ENCODE measurements at places on chromosomes 3 and 15. TPM values are rescaled to one million over a fixed set of nuclear protein-coding genes. Genes with fewer than 3 reads are reported as not detected.

DNA sequence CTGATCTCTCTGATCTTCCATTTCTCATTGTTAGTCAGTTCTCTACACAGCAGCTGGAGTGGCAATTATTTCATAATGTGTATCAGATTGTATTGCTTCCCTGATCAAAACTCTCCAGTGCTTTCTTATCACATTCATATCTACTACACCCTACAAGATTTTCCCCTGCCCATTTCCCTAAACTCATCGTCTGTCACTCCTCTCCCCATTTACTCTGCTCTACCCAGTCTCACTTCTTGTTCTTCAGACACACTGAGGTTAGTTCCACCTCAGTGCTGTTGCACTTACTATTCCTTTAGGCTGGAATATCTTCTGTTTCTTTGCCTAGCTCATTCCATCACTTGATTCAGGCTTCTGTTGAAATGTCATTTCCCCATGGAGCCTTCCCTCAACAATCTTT, 197.1 kb downstream of the SATB1 start:
- no peaks in the 10 kb centered on the region for H3K4me1 ChIP-seq
- no peaks in the 10 kb centered on the region for H3K27me3 ChIP-seq
- no peaks in the 10 kb centered on the region for H3K36me3 ChIP-seq
- no peak overlapping the region for H3K27ac ChIP-seq
- no peak for DNase-seq

Gene HRG
- total RNA-seq: not detected

- H3K4me1 ChIP-seq: no peaks in the 10 kb centered on the region
- no peak for DNase-seq
- no peaks in the 10 kb centered on the region for H3K27me3 ChIP-seq
- H3K4me3 ChIP-seq: no peak overlapping the region
- H3K36me3 ChIP-seq: no peaks in the 10 kb centered on the region
These were observed 224.2 kb upstream of the CFAP20DC start for GRCh38 chr3:59273976-59274375.

DNA sequence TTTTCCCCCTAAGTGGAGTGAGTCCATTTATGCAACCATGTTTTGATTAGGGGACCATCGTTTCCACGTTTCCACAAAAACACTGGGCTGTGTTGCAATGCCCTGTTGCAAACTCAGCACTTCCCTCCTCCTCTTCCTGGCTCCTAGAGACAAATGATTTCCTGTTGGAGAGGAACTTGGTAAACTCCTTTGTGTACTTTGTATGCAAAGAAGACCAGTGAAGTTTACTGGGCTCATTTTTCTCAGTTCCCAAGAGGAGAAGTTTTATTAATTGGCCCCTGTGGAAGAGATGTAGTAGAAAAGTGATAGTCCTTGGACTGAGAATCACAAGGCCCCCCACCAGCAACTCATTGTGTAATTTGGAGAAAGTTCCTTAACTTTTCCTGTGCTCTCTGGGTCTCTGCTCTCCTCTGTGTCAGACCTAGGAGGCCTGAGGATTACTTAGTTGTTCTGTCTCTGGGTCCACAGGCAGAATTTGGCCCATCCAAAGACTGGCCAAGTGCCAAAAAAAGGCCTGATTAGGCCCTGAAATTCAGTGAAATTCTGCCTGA, 95.0 kb downstream of the ATG7 start:
- no peak overlapping the region for H3K27ac ChIP-seq
- no peak overlapping the region for H3K4me3 ChIP-seq
- H3K27me3 ChIP-seq: no peaks in the 10 kb centered on the region
- peaks cover 14% of the 10 kb centered on the region for H3K36me3 ChIP-seq

Gene GRM2
- 5.1 TPM for total RNA-seq

Gene ASB14
- total RNA-seq: not detected

DNA sequence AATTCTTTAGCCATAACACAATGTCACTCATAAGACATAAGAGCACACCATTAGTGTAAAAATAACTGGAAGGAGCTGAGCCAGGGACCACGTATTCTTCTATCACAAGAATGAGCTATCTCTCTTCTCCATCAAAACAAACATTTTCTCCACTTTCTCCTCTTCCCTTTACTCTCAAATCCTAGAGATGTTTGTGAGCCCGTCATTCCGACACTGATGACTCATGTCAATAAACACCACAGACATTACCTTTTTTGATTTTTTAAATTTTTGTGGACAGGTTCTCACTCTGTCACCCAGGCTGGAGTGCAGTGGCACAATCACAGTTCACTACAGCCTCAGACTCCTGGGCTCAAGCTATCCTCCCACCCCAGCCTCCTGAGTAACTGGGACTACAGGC, 86.6 kb downstream of the MEX3B start:
- H3K4me3 ChIP-seq: no peak overlapping the region
- no peaks in the 10 kb centered on the region for H3K4me1 ChIP-seq
- H3K36me3 ChIP-seq: no peaks in the 10 kb centered on the region
- no peak overlapping the region for H3K27ac ChIP-seq

GRCh38 chr3:18745472-18745871, 320.3 kb upstream of the SATB1 start:
- no peaks in the 10 kb centered on the region for H3K27me3 ChIP-seq
- H3K27ac ChIP-seq: peak overlapping the region; percentile 48
- H3K4me3 ChIP-seq: no peak overlapping the region
- H3K36me3 ChIP-seq: no peaks in the 10 kb centered on the region
- H3K4me1 ChIP-seq: peaks cover 56% of the 10 kb centered on the region

DNA sequence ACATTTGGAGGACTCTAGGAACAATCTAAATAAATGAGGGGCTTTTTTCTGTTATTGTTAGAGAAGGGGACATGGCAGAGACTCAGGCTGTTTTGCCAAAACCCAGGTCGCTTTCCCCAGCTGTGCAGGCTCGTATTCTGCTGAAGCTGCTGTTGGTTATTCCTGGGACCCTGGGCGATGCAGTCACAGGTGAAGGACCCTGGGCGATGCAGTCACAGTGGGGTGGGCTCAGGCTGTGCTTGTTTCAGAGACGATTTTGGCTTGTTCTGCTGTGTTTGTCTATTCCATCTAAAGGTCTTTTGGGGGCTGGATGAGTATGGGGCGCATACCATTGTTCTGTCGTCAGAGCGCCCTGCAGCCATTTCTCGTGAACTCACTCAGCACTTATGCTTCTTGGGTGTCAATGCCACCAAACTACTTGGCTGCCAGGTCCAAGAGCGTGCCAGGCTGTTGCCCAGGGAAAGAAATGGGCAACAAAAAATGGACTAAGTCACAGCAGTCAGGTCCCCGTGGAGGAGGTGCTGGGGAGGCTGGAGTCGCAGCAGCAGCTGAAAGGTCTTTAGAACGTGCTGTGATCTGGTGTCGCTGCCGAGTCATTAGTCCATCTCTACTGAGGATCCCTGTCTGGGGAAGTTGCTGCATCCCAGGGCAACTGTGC, 151.4 kb downstream of the CHDH start:
- H3K36me3 ChIP-seq: no peaks in the 10 kb centered on the region
- DNase-seq: no peak
- no peak overlapping the region for H3K27ac ChIP-seq

DNA sequence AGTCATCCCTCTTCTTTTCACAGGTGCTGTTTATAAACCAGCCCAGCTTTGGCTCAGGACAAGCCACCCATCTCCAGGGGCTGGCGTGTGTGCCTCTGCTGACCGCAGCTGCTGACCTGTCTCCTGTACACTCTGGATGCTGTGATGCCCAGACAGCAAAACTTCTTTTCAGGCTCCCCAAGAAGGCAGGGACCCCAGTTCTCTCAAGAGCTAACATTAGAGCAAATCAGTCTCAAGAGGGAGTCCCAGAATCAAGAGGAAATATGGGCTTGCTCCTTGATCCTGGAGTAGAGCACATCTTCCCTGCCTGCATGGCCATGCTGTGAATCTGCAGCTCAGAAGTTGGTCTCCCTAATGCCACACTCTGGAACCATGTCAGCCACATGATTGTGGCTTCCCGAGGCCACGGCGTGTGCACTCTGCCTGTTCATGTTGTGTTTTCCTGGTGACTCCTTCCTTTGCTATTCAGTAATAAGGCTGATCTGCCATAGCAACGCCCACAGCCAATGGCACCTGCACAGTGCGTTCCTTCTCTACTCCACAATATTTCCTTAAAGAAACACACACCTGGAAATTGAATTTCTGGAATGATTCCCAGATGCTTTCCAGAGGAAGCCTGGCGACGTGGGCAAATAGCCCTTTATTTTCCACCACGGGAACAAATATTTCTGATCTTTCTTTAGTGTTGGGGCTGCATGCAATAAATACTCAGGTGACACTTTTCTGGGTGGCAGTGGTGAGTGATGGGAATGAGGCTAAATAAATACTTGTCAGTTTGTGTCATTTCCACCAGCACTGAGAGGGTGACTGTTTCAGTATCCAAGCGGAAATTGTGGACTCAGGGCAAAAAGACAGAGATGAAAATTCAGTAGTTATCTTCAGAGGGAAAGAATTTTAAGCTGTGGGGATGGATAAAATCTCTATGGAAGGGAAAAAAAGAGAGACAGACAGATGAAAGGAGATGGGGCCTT, 21.9 kb upstream of the THSD4 start:
- no peak for DNase-seq
- H3K4me1 ChIP-seq: no peaks in the 10 kb centered on the region
- no peak overlapping the region for H3K4me3 ChIP-seq
- H3K36me3 ChIP-seq: no peaks in the 10 kb centered on the region

Gene FAM107A
- not detected for total RNA-seq

- H3K4me1 ChIP-seq: peaks cover 8% of the 10 kb centered on the region
- peak overlapping the region; percentile 80 for H3K4me3 ChIP-seq
- no peak for DNase-seq
- H3K36me3 ChIP-seq: peaks cover 7% of the 10 kb centered on the region
- H3K27me3 ChIP-seq: no peaks in the 10 kb centered on the region
- H3K27ac ChIP-seq: peak overlapping the region; percentile 79
These were observed 524 bp upstream of the TOPBP1 start for GRCh38 chr3:133662278-133662651.

Gene CCDC54
- not detected for total RNA-seq

- no peak for DNase-seq
- H3K27ac ChIP-seq: no peak overlapping the region
These were observed 23.7 kb downstream of the CYP19A1 start for GRCh38 chr15:51314391-51315337.

GRCh38 chr3:149339931-149340309, 6.5 kb upstream of the TM4SF18 start:
- H3K4me3 ChIP-seq: no peak overlapping the region
- H3K4me1 ChIP-seq: no peaks in the 10 kb centered on the region
- H3K27ac ChIP-seq: no peak overlapping the region
- no peak for DNase-seq
- H3K27me3 ChIP-seq: no peaks in the 10 kb centered on the region

DNA sequence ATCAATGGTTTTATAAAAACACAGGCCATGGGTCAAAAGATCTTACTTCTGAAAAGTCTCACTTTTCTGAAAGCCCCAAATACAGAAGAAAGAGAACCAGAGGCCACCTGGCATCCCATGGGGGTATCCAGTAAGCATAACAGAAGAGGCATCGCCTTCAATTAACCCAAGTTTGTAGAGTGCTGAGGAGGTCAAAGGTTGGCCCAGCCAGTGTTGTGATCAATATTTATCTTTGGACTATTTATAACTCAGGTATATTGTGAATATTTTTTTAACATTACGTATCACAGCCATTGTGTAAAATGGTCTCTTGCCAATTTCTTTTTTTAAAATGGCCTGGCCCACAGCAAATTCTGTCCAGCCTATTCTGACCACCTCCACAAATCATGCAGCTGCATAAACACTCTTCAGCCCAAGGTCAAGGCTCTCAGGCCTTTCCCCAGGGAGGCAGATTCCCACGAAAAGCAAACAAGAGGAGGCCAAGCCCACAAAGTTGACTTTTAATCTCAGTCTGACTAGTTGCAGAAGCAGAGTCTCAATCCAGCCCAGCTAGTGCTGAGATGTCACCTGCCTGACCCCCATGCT, 26.2 kb upstream of the SPTBN5 start:
- DNase-seq: no peak
- H3K27me3 ChIP-seq: no peaks in the 10 kb centered on the region
- peaks cover 30% of the 10 kb centered on the region for H3K36me3 ChIP-seq
- H3K4me1 ChIP-seq: no peaks in the 10 kb centered on the region
- no peak overlapping the region for H3K27ac ChIP-seq

Gene ETV5
- total RNA-seq: 2.3 TPM

DNA sequence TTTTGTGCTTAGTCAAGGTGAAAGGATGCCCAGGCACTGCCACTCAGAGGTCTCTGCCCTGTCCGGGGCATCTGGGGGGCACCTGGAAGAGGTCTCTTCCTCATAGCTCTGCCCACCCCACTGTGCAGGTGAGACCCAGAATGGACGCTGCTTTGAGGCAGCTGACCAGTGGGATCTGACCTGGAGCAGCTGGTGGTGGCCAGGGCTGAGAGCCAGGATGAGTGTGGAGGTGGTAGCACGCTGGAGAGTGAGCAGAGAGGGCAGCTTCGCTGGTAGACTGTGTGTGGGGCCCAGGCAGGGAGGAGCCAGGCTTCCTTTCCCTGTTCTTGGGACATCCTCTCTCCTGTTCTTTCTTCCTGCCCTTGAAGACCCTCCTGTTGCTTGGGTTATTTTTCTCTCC, 32.2 kb upstream of the PLA2G4E start:
- no peak overlapping the region for H3K4me3 ChIP-seq
- H3K4me1 ChIP-seq: no peaks in the 10 kb centered on the region
- H3K36me3 ChIP-seq: no peaks in the 10 kb centered on the region
- H3K27ac ChIP-seq: no peak overlapping the region
- DNase-seq: no peak
- no peaks in the 10 kb centered on the region for H3K27me3 ChIP-seq

DNA sequence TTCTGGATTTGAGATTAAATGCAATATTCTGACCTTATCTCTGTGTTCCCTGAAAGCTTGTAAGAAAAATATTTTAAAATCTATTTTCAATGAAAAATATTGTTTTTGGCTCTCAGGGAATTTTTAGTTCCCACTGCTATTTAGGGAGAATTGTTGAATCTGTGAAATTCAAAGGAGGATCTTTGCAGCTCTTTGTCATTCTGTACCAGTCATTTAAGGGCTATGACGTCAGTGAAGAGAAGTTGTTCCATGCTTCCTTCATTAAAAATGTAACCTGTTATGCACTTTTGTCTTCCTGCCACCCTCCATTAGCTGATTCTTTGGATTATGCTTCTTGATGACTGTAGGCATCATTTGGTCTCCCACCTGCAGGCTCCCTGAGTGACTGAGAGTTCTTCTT, 427.8 kb upstream of the C2CD4B start:
- no peaks in the 10 kb centered on the region for H3K36me3 ChIP-seq
- DNase-seq: no peak
- H3K27ac ChIP-seq: no peak overlapping the region
- no peaks in the 10 kb centered on the region for H3K27me3 ChIP-seq
- no peaks in the 10 kb centered on the region for H3K4me1 ChIP-seq

- no peak overlapping the region for H3K4me3 ChIP-seq
- H3K36me3 ChIP-seq: peaks cover 62% of the 10 kb centered on the region
- H3K27me3 ChIP-seq: no peaks in the 10 kb centered on the region
- DNase-seq: peak; percentile 87
These were observed 12.6 kb upstream of the LMAN1L start for GRCh38 chr15:74799856-74800558.

Gene GP9
- not detected for total RNA-seq

Gene GNAT1
- total RNA-seq: not detected
